Cerebellar nuclear complex (tissue), 1 donor: ENCODE measurements at places on chromosomes 11 and 22.
A peak's percentile ranks its signal among the peaks of the same experiment; 100 is the strongest.

GRCh38 chr11:34595960-34596644, 24.8 kb upstream of the EHF start:
- no peak for DNase-seq

DNA sequence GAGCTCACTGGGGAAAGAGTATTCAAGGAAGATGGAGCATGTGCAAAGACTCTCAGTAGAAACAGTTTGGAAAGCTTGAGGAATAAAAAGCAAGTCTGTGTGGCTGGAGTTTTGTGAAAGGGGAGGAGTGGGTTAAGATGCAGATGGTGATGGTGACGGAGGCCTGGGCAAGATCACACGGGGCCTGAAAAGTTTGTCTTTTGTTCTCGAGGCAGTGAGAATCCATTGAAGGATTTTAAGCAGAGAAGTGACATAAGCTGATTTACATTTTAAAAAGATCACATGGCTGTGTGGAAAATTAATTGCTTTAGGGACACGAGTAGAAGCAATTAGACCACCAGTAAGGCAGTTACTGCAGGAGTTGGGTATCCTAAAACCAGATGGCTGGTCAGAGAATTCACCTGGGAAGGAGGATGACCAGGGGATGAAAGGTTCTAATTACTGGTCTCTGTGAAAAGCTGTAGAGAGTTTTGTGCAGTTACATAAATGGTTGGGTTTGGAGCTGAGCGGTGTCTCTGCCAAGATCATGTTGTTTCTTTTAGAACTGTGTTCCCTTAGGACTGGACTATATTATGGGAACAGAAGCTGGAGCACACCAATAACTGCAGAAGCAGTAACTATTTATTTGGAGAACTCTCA, 7.1 kb downstream of the RRP8 start:
- no peak for DNase-seq

GRCh38 chr11:61956191-61957020, 6.3 kb downstream of the BEST1 start:
- DNase-seq = no peak

- no peak for DNase-seq
These were observed 8.6 kb downstream of the KCNQ1 start for GRCh38 chr11:2453436-2453835.

- DNase-seq = no peak
These were observed 46.0 kb downstream of the THAP12 start for GRCh38 chr11:76334826-76335389.

GRCh38 chr11:43988040-43988817, 45.8 kb downstream of the C11orf96 start:
- DNase-seq = no peak

DNA sequence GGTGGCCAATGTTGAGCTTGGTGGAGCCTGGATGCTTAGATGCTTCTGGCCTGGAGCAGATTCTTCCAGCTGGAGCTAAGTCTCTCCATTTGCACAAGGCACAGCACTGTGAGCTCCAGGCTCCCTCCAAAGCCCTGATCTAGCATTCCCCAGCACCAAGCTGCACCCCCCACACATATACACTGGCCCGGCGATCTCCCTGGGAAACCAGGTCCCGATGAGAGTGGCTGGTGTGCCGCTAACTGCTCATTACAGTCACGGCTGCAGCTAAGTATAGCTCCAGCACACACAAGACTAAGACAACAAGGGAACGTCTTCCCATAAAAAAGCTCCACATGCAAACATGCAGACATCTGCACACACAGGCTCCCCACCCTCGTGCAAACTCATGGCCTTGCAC, 17.6 kb downstream of the KCNC1 start:
- no peak for DNase-seq

DNA sequence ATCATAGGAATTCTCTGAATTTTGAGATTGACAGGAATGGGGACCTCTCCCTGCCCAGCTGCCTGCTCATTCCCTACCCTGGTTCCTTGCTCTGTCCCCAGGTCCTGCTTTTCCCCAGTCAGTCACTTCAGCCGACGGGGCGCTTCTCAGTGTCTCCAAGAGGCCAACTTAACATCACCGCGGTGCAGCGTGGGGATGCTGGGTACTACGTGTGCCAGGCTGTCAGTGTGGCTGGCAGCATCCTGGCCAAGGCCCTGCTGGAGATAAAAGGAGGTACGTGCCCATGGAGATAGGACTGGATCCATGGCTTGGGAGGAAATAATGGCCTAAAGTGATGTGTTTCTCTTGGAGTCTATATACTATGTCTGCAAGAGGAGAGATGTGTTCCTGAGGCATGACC, 7.0 kb downstream of the ROBO3 start:
- no peak for DNase-seq

- DNase-seq = no peak
These were observed 19.0 kb downstream of the MCAM start for GRCh38 chr11:119297938-119298337.

DNA sequence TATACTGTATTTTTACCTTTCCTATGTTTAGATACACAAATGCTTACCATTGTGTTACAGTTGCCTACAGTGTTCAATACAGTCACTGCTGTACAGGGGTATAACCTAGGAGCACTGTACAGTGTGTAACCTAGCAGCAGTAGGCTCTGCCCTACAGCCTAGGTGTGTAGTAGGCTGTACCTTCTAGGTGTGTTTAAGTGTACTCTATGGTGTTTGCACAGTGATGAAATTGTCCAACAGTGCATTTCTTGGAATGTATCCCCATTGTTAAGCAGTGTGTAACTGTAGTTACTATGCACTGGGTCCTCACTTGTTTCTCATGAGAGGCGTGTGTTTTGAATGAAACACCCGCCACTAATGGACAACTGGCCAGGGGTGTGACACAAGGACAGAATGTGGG, 269.0 kb downstream of the OPCML start:
- DNase-seq = no peak

- no peak for DNase-seq
These were observed 24.8 kb downstream of the CNTF start for GRCh38 chr11:58647141-58647699.

- DNase-seq = no peak
These were observed 2.4 kb upstream of the WT1 start for GRCh38 chr11:32437495-32438345.

- DNase-seq = no peak
These were observed 77.9 kb downstream of the CELSR1 start for GRCh38 chr22:46459347-46460065.

DNA sequence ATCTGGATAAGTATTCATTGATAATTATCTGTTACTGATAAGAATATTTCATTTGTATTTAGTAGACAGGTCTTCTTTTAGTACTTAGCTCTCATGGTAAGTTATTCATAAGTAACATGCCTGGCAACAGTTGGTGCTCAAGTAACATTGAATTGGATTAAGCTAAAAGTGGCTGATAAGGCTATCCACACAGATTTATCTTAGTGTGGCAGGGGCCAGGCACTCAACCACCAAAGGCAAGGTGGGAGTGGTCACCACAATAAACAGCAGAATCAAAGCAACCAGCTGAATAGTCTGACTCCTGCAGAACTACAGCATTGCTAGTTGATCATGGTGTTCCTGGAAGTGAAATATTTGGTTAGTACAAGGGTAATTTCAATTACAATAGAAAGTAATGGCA, 33.0 kb upstream of the NARS2 start:
- DNase-seq = no peak

DNA sequence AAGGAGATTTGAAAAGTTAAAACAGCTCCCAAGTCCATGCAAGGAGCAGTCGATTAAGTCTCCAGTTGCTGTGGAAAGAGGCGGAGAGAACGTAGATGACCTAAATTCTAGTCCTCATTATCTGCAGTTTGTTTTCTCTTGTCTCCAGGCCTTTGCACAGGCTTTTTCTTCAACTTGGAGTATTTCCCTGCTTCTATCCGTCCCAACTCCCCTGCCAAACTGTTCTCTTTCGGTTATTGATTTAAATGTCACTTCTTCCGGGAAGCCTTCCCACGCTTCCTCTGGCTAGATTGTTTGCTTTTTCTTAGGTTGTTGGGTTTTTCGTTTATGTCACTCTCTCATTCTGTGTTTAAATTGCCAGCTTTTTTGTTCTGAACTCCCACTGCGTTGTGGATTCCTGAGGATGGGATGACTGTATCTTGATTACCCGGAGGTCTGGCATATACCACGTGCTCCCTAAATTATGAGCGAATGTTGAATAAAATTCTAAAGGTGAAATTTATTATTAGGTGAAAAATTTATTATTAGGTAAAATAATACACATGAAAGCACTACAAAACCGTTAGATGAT, 463 bp downstream of the TMEM126B start:
- no peak for DNase-seq

GRCh38 chr11:82873919-82874333, 26.3 kb downstream of the PRCP start:
- DNase-seq = no peak

DNA sequence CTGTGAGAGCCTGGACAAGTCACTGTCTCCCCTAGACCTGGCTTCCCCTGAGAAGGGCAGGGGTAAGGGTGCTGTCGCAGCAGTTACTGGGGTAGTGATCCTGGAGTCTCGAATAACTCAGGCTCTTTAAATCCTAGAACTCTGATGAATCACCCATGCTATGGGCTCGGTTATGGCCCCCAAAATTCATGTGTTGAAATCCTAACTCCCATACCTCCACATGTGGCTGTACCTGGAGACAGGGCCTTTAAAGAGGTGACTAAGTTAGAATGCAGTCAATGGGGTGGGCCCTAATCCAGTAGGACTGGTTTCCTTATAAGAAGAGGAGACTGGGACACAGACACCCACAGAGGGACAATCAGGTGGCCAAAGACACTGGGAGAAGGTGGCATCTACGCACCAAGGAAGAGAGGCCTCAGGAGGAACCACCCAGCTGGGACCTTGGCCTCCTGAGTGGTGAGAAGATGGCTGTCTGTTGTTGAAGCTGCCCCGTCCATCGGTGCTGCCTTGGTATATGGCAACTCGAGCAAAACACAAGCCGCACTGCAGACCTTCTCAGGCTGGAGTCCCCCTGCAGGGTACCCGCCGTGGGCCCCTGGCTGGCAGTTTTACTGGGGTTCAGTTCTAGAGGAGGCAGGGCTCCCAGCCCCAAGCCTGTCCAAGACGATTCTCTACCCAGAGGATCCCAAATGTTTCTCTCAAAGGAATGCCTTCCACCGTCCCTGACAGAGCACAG, 48.8 kb upstream of the SHISAL1 start:
- no peak for DNase-seq

GRCh38 chr11:71962428-71963038, 33.7 kb downstream of the RNF121 start:
- no peak for DNase-seq

GRCh38 chr11:85096939-85097338, 530.2 kb downstream of the DLG2 start:
- no peak for DNase-seq

GRCh38 chr11:32297611-32298011, 137.7 kb downstream of the WT1 start:
- DNase-seq = peak; percentile 6

GRCh38 chr11:120271672-120272071, 31.7 kb downstream of the POU2F3 start:
- DNase-seq = no peak

- no peak for DNase-seq
These were observed 16.8 kb downstream of the EED start for GRCh38 chr11:86261328-86261727.

GRCh38 chr11:110295086-110295485, 1.3 kb downstream of the RDX start:
- no peak for DNase-seq

DNA sequence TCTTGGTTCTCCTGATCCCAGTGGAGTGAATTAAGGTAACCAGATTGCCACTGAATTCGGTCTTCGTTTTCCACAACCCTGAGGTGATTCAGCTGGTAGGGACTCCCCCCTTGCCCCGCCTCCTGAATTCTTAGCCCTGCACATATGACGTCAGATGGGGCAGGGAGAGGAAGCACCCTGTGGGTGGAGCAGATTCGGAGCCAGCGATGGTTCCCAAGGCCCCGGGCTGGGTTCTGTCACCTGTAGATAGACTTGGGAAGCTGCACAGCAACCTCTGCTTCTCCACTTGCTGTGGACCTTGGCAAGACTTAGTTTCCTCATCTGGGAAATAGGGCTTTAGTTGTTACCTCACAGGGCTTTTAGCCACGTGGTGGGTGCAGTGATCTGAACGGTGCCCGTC, 67.8 kb downstream of the CTTN start:
- no peak for DNase-seq

GRCh38 chr22:29245626-29246385, 22.0 kb downstream of the RHBDD3 start:
- no peak for DNase-seq

- DNase-seq = no peak
These were observed 11.5 kb downstream of the PKNOX2 start for GRCh38 chr11:125175896-125176575.

GRCh38 chr11:77086521-77087472, 15.8 kb upstream of the OMP start:
- DNase-seq = no peak

DNA sequence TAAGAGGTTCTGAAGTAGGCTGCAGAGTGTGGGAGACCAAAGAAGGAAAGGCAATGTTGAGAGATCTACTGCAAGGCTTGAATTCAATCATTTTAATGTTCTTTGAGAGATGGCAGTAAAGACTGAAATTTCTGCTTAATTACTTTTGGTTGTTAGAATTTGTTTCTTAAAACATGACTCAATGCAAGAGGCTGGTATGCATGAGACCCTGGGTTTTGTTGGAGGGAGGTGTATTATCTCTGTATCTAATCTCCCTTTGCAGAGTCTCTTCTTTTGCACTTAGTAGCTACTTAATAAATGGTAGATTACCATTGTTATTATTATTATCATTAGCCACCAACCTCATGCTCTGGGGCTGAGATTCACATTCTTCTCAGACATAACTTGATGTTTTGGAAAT, 87.4 kb upstream of the DRD2 start:
- no peak for DNase-seq

DNA sequence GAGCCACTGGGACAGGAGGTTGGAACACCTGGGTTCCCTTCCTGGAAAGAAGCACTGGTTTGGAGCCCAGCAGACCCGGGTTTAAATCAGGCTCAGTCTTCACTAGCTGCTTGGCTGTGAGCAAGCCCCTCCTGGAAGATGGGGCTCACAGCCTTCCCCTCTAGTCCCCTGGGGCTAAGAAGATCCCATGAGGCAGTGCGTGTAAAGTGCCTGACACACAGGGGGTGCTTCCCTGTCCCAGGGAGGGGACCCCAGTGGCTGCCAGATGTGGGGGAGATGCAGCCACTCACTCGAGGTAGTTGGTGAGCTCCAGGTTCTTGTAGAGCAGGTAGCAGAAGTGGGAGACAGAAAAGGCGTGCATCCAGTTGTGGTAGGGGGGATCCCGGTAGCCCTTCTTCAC, 93.2 kb downstream of the PDE2A start:
- no peak for DNase-seq

- DNase-seq = no peak
These were observed 1.1 kb upstream of the CD248 start for GRCh38 chr11:66317723-66318599.
